ENCODE measurements at places on chromosomes 16 and 17. TPM values are rescaled to one million over a fixed set of nuclear protein-coding genes. Genes with fewer than 3 reads are reported as not detected.

- H3K4me1 ChIP-seq = no peaks in the 10 kb centered on the region
- peaks cover 4% of the 10 kb centered on the region for H3K36me3 ChIP-seq
- H3K4me3 ChIP-seq = no peak overlapping the region
- H3K27ac ChIP-seq = no peak overlapping the region
- no peak for DNase-seq
These were observed 19.9 kb downstream of the CYB5D2 start for GRCh38 chr17:4162775-4163466.

DNA sequence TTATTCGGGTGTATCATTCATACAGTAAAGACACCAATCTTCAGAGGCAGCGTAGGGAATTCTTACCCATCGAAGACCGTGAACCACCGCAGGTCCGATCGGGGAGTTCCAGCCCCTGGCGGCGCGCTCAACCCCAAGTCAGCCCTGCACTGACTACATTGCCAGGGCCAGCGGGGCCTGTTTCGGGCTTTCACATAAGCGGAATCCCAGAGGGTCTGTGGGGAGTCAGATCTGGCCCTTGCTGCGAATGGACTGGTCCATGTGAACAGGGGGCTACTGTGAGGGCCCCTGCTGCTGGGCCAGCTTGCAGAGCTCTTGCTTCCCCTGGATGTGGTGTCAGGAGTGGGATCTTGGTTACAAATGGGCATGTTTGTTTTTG, 7.6 kb downstream of the PDE6G start:
- no peaks in the 10 kb centered on the region for H3K36me3 ChIP-seq
- no peak overlapping the region for H3K4me3 ChIP-seq
- H3K4me1 ChIP-seq = no peaks in the 10 kb centered on the region
- no peak for DNase-seq

GRCh38 chr16:27432558-27432957, 30.6 kb downstream of the IL21R start:
- H3K36me3 ChIP-seq = no peaks in the 10 kb centered on the region
- DNase-seq = no peak
- no peaks in the 10 kb centered on the region for H3K27me3 ChIP-seq
- no peak overlapping the region for H3K27ac ChIP-seq
- H3K4me3 ChIP-seq = no peak overlapping the region

DNA sequence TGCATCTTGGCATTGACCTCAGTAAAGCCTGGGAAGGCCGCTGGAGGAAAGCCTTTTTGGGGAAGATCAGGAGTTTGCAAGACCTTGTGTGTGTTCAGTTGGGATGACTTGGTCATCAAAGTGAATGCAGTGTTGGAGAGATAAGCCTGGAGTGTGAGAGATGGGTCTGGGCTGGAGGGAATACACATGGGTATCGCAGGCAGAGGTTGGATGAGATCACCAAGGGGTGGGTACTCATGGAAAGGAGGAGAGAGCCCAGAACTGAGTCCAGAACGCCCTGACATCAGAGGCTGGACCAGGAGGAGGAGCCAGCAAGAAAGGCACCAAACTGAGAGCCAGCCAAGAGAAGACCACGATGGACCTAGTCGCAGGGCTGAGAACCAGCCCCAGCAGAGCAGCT, 35.2 kb downstream of the SDK2 start:
- H3K27ac ChIP-seq = no peak overlapping the region
- H3K36me3 ChIP-seq = no peaks in the 10 kb centered on the region
- no peaks in the 10 kb centered on the region for H3K4me1 ChIP-seq
- no peak for DNase-seq

DNA sequence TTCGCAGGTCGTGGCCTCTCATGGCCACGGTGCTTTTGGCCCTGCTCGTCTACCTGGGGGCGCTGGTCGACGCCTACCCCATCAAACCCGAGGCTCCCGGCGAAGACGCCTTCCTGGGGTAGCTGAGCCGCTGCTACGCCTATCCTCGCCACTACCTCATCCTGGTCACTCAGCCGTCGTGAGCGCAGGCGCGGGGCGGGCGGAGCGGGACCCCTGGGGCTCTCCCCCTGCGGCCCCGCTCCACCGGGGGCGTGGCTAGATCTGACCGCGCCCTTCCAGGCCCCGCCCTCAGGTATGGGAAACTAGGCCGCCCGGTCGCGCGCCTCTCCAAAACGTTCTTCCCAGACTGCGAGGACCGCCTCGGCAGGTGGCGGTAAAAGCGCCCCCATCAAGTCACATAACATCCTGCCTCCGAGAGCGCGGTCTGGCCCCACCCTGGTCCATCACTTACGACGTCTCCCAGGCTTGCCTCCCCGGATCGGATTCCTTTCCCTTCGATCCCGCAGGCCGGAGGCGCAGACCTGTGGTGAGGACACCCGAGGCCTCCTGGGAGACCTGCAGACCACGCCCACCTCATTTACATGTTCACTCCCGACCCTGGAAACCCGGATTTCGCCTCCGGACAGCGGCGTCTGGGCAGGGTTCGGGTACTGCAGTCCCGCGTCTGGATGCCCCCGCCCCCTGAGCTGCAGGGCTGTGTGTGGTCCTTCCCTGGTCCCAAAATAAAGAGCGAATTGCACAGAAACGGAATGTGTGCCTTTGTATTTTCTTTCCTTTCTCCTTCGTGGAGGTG, 91.5 kb upstream of the TMEM97 start:
- H3K4me1 ChIP-seq = no peaks in the 10 kb centered on the region
- H3K27ac ChIP-seq = peak overlapping the region; percentile 98
- H3K27me3 ChIP-seq = no peaks in the 10 kb centered on the region
- DNase-seq = peak; percentile 96

DNA sequence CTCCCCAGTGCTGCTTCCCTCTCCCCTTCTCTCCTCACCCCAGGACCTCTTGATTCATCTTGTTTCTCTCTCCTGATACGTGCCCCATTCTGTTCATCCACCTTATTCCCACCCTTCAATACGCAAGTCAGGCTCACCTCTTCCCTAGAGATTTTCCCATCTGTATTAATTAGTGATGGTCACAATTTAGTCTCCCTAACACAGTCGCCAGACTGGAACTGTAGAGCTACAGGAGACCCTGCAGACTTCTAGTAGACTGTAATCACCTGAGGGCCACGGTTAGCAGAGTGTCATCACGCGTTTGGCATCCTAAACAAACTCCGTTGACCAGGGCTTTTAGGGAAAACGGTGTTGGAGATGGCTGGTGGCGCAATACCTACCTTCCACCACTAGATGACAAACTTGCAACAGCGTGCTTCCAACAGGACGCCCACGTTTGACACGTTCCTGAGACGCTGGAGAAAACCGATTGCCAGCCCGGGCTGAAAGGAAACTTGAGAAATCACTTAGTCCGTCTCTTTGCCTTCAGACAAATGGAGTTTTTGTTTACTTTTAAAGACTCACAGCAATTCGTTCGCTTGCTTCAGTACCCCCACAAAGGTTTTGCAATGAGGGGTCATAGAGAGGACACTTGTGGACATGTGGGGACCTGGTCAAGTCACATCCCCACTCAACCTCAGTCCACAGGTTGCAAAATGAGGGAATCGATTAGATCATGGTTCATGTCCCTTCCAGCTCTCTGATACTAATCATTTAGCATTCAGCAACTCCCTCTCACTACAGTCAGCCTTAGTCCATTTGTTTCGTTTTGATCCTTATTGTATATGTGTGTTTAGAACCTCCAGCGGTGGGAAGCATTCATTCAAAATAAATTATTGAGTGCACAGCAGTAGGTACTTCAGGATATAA, 20.6 kb downstream of the MYL4 start:
- H3K27ac ChIP-seq = no peak overlapping the region
- peaks cover 19% of the 10 kb centered on the region for H3K4me1 ChIP-seq
- H3K27me3 ChIP-seq = no peaks in the 10 kb centered on the region
- H3K36me3 ChIP-seq = no peaks in the 10 kb centered on the region
- no peak overlapping the region for H3K4me3 ChIP-seq
- peak; percentile 68 for DNase-seq

- no peak overlapping the region for H3K4me3 ChIP-seq
- H3K27ac ChIP-seq = no peak overlapping the region
- DNase-seq = no peak
- peaks cover 51% of the 10 kb centered on the region for H3K36me3 ChIP-seq
- H3K4me1 ChIP-seq = no peaks in the 10 kb centered on the region
- H3K27me3 ChIP-seq = no peaks in the 10 kb centered on the region
These were observed 17.4 kb downstream of the CDIPT start for GRCh38 chr16:29845656-29846055.

- no peaks in the 10 kb centered on the region for H3K36me3 ChIP-seq
- DNase-seq = no peak
- no peaks in the 10 kb centered on the region for H3K4me1 ChIP-seq
- H3K4me3 ChIP-seq = no peak overlapping the region
These were observed 8.1 kb upstream of the NLRP1 start for GRCh38 chr17:5592382-5592781.

DNA sequence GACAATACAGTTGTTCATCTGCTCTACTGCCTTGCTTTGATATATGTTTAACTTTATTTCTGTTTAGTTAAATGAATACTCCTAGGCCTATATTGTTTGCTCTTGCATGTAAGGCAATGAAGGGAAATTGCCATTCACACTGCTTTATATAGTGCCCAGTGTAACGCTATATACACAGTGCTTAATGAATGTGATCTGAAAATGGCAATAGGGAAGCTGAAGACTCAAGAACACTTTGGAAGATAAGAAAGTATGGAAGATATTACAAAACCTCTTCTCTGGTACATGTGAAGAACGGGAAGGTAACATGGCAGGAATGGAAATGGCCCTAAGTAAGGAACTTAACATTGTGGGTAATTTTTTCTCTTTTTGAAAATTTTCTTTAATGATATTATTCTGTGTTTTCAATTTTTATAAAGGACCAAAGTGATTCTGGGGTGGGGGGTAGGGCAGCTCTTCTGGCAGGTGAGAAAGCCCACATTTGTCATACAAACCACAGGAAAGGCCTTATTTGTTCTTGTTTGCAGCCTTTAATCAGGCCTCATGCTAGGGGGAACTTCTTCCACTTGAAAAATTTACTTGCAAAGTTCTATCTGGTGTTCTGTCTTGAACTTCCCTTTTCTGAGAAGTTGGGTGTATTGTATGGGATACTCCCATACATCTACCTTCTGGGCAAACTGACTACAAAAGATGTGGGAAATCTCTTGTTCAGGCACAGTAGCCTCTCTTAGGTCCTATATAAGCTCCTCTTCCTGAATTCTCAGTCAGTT, 100.8 kb upstream of the CORO6 start:
- H3K4me3 ChIP-seq = no peak overlapping the region
- no peaks in the 10 kb centered on the region for H3K36me3 ChIP-seq
- no peak overlapping the region for H3K27ac ChIP-seq
- H3K27me3 ChIP-seq = no peaks in the 10 kb centered on the region

- no peak overlapping the region for H3K27ac ChIP-seq
- peaks cover 10% of the 10 kb centered on the region for H3K4me1 ChIP-seq
- H3K4me3 ChIP-seq = peak overlapping the region; percentile 74
- DNase-seq = no peak
- H3K36me3 ChIP-seq = peaks cover 9% of the 10 kb centered on the region
These were observed 1.5 kb upstream of the SPAG7 start for GRCh38 chr17:4969047-4969550.

- no peaks in the 10 kb centered on the region for H3K27me3 ChIP-seq
- no peak overlapping the region for H3K4me3 ChIP-seq
These were observed 197.5 kb downstream of the HS3ST3A1 start for GRCh38 chr17:13403982-13404946.

GRCh38 chr16:86430814-86431213, 79.5 kb upstream of the FOXF1 start:
- H3K4me1 ChIP-seq = no peaks in the 10 kb centered on the region
- no peak overlapping the region for H3K4me3 ChIP-seq
- H3K27ac ChIP-seq = no peak overlapping the region

DNA sequence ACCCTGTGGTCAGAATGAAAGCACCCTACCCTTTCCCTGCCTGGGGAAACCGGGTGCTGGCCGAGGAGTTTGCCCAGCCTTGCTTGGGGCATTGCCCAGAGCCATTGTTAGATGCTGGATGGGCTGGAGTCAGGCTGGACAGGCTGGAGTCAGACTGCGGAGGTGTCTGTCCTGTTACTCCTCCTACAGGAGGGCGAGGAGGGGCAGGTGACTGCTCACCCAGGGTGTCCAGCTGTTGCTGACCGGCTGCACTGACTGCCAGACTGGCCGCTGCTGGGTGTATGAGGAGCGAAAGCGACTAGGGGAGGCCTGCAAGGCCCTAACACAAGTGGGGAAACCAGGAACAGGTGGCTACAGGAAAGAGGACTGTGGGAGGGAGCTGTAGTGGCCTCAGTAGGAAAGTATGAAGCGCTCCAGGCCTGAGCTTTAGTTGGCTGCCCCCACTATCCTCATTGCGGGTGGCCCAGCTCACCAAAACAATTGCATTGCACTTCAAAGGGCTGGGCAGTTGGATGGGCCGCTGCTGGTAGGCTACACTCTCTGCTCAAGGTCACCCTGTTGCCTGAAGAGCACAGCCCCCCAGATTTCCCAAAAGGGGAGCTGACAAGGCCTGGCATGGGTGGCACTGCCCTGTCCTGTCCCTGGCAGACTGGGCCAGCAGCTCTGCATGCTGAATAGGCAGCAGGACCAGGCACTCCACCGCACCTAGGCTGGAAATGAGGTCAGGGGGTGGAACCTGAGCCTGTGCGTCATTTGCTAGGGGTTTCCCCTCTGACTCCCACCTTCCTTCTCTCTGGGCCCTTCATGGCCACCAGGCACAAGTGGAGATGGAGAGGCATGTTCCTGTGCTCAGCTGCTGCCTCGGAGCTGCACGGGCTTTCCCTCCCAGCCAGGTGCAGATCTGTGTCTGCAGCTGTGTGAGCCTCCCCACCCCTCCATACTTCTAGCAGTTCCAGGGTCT, 18.4 kb downstream of the LDHD start:
- no peaks in the 10 kb centered on the region for H3K27me3 ChIP-seq
- H3K4me1 ChIP-seq = peaks cover 16% of the 10 kb centered on the region
- no peak for DNase-seq
- H3K4me3 ChIP-seq = no peak overlapping the region
- peak overlapping the region; percentile 19 for H3K27ac ChIP-seq

- no peaks in the 10 kb centered on the region for H3K4me1 ChIP-seq
- no peak overlapping the region for H3K27ac ChIP-seq
- H3K27me3 ChIP-seq = no peaks in the 10 kb centered on the region
- DNase-seq = no peak
- H3K4me3 ChIP-seq = no peak overlapping the region
- no peaks in the 10 kb centered on the region for H3K36me3 ChIP-seq
These were observed 448.6 kb downstream of the CA10 start for GRCh38 chr17:51709694-51710633.

HOXB6 gene
- 0.12 TPM for total RNA-seq

KRTAP1-1 gene
- total RNA-seq = 0.31 TPM

DHX40 gene
- total RNA-seq = 14.6 TPM

PRSS27 gene
- 0.49 TPM for total RNA-seq

STH gene
- not detected for total RNA-seq

KRTAP16-1 gene
- total RNA-seq = not detected

Data from pancreas (tissue), 10 donors.